ENCODE measurements at places on chromosomes 7 and 10.

GRCh38 chr7:121966935-121967332, 94.0 kb downstream of the PTPRZ1 start:
- DNase-seq = no peak

- no peak for DNase-seq
These were observed 682.8 kb downstream of the MAGI2 start for GRCh38 chr7:78770422-78771410.

- no peak for DNase-seq
These were observed 85.9 kb downstream of the ELMO1 start for GRCh38 chr7:37362802-37363201.

DNA sequence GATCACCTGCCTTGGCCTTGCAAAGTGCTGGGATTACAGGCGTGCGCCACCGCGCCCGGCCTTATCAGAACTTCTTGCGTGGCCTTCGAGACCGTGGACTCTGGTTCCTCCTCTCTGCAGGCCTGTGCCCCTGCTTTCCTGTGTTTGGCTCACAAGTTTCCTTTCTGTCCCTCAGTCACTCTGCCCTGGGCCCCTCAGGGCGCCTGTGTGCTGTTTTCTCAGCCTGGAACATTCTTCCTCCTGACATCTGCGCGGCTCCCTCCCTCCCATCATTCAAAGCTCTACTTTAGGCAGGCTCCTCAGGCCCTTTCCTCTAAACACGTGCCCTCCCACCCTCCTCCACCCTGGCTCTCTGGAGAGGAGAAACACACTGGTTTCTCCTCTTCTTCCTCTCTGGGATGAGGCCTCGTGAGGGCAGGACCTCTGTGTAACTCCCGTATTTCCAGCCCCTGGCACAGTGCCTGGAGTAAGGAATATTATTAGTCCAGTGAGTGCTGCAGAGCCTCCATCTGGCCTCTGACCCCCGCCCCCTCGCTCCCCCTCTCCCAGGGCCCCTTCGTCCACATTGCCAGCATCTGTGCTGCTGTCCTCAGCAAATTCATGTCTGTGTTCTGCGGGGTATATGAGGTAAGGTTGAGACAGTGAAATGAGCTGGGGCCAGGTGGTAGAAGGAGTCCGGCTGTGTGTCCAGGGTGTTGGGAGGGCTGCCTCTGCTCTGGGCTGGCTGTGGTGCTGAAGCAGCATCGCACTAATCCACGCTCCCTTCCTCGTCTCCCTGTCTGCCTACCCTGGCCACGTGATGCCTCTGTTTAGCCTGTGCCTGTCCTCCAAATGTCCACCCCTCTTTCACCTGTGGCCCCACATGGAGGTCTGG, 7.1 kb downstream of the CLCN1 start:
- no peak for DNase-seq

GRCh38 chr10:118569241-118569881, 26.1 kb downstream of the PRLHR start:
- DNase-seq = no peak

DNA sequence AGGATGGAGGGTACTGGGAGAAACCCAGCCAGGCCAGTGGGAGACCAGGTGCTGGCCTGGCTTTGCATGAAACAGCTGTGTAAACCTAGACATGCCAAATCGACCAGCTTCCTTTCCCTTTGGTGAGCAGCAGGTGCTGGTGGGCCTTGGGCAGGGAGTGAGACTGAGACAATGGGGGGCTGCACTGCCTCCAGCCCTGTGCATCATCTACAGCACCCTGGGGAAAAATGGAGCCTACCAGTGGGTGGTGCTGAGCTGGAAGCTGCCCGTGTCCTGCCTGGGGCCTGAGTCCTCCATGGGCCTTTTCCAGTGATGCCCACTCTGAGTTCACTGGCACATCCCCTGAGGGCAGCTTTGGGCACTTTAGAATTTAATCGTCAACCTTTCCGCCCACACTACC, 19.2 kb upstream of the DDC start:
- DNase-seq = no peak

DNA sequence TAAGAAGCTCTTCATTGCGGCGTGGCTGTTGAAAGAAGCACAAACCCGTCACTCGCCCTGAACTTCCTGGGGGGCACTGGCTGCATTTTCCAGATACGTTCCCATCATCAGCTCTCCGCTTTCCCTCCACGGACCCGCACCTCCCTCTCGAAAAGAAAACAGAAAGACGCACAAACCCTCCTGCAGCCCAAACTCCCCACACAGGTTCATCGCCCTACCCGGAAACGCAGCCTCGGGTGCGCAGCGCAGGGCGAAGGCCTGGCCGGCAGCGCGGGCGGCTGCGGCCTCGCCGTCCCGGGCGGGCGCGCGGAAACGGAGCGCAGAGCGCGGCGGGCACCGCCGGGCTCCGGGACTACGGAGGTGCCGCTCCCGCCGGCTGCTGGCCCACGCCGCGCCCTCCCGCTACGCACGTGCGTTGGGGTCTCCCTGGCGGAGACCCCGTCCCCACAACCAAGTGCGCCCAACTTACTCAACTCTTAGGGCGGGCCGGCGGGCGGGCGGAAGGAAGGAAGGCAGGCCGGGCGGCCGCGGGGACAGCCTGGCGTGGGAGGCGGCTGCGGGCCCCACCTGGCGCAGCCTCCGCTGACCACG, 822 bp downstream of the ZNF800 start:
- peak; percentile 31 for DNase-seq

DNA sequence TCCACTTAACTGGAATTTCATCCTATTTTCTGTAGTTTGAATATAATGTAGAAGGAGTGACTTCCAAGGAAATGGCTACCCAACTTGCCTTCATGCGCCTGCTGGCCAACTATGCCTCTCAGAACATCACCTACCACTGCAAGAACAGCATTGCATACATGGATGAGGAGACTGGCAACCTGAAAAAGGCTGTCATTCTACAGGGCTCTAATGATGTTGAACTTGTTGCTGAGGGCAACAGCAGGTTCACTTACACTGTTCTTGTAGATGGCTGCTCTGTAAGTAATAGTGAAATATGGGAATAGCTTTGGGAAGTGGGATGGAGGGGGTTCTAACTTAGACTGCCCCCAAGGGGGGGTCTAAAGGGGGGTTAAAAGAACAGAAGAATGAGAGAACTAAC, 34.5 kb downstream of the COL1A2 start:
- DNase-seq = no peak

GRCh38 chr10:111246814-111247452, 170.1 kb downstream of the ADRA2A start:
- DNase-seq = no peak

- DNase-seq = no peak
These were observed 86.3 kb downstream of the CREB5 start for GRCh38 chr7:28498636-28499035.

GRCh38 chr7:129918922-129919321, 33.8 kb downstream of the UBE2H start:
- no peak for DNase-seq

- DNase-seq = peak; percentile 24
These were observed 110.7 kb downstream of the ZNF467 start for GRCh38 chr7:149662591-149663095.

GRCh38 chr7:5382281-5382892, 41.2 kb downstream of the TNRC18 start:
- DNase-seq = no peak

GRCh38 chr7:107860279-107860961, 30.6 kb upstream of the DLD start:
- no peak for DNase-seq

DNA sequence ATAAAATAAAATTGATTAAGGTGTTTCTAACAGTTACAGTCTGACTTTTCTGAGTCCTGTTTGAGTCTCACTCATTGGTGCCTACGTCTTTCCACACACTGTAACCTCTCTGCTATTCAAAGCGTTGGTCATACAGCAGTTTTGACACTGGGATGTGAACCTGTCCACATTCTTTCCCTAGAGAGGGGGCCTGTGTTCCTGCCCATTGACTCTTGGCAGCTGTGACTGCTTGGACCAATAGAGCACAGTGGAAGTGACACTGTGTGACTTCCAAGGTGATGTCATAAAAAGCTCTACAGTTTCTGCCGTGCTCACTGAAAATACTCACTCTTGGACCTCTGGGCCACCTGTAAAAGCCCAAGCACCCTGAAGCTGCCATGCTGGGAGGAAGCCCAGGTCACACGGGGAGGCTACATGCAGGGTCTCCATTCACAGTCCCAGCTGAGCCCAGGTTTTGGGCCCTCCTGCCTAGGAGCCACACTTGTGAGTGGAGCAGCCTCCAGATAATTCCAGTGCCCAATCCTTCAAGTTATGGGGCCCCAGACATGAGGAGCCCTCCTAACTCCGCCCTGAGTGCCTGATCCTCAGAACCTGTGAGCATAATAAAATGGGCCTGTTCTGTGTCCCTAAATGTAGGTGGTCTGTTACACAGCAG, 704 bp upstream of the ANTXRL start:
- no peak for DNase-seq

DNA sequence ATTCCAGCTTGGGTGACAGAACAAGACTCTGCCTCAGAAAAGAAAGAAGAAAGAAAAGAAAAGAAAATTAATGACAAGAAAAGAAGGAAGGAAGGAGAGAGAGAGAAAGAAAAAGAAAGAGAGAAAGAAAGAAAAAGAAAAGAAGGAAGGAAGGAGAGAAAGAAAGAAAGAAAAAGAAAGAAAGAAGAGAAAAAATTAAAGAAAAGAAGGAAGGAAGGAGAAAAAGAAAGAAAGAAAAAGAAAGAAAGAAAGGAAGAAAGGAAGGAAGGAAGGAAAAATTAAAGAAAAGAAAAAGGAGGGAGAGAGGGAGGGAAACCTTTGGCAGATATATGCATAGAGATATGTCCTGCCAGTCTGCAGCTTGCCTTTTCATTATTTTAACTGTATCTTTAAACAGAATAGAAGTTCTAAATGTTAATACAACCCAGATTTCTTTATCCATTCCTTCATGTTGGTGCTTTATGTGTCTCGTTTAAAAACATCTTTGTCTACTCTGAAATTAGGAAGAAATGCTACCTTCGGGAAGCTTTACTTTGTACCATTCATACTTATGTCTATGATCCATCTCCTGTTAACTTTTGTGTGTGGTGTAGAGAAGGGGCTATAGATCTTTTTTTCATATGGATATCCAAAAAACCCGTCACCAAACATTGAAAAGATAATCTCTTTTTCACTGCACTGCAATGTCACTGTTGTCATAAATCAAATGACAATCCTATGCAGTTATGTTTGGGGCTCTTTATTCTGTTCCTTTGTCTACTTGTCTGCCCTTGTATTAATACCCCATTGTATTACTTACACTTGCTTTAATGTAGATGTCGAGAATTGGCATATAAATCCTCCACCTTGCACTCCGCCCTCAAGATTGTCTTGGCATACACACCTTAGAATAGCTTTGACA, 70.8 kb downstream of the VSTM4 start:
- no peak for DNase-seq
